DMS 273 treated with DMSO at 0.1 percent for 48 hours (cell line): ENCODE measurements at places on chromosomes 11 and 22.

GRCh38 chr11:69088676-69089146 lies 40.0 kb downstream of the TPCN2 start:
- DNase-seq = peak; percentile 6

- no peak for DNase-seq
Measured at GRCh38 chr11:74162681-74163467, 7.9 kb downstream of the C2CD3 start.

DNA sequence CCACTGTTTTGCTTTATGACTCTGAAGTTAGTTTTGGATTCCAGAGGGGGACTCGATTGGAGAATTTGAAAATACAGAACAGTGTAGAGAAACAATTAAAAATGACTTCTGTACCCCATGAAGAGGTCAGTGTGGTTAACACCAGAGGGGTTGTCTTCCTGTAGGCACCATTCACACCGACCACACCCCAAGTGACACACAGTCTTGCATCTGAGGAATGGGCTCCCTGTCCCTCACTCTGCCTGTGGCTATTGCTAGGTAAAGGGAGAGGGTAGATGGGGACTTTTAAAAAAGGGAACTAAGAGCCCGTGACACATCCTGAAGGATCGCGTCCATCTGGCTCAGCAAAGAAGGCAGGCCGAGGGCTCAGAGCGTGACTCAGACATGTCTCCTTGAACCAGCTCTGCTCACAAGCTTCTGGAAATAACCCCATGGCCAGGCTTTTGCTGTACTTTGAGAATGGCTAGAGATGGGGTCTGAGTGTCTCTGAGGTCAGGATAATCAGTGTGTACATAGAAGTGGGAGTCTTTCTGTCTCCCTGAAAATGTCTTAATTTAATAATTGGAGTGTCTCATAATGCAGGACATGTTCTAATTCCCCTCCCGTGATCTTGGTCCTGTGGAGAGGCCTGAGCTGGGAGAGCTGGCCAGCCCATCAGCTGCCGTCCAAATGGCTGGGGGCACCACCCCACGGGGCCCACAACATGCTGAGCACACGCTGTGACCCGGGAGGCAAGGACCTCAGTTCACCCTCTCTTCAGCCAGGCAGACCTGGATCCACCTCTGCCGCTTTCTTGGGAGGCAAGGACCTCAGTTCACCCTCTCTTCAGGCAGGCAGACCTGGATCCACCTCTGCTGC lies 39.3 kb downstream of the SGSM1 start:
- DNase-seq = no peak

DNA sequence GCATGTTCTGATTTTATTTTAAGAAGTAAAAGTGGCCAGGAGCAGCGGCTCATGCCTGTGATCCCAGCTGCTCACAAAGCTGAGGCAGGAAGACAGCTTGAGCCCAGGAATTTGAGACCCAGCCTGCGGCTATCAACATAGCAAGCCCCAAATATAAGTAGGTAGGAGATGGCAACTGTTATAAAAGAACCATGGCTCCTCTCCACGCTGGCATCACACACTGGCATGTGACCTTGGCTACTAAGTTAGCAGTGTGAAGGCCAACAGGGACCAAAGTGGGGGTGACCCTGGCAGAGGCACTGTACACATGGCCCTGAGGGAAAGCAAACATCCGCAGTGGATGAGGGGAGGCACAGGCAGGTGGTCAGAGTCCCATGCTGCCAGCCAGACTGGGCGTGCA lies 33.0 kb downstream of the TPST2 start:
- no peak for DNase-seq

DNA sequence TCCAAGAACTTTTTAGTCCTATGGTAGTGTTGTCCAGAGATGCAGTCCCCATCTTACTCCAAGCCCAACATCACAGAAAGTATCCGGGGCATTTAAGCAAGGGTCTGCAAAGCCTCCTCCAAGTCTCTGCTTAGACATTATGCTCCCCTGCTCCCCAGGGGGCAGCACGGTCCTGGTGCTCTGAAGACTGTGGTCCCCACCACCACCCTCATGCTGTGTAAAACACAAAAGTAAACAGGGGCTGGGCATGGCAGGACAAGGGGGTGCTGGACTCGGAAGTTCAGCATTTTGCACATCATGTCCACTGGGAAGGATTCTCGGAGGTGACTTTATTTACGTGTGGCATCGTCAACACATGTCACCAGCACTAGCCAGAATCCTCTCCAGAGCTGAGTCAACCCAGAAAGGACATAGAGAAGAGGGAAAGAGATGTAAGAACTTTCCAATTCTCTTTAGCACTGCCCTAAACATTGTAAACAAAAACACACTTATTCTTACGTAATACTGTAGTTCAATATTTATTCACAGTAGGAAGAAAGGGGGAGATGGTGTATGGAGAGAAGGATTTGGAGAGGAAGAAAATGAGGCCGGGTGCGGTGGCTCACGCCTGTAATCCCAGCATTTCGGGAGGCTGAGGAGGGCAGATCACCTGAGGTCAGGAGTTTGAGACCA lies 37.7 kb downstream of the TCIRG1 start:
- DNase-seq = no peak

- no peak for DNase-seq
Measured at GRCh38 chr22:38866399-38867123, 5.5 kb downstream of the CBX6 start.

GRCh38 chr11:47415949-47416472 lies 7.6 kb downstream of the SLC39A13 start:
- DNase-seq = peak; percentile 22

DNA sequence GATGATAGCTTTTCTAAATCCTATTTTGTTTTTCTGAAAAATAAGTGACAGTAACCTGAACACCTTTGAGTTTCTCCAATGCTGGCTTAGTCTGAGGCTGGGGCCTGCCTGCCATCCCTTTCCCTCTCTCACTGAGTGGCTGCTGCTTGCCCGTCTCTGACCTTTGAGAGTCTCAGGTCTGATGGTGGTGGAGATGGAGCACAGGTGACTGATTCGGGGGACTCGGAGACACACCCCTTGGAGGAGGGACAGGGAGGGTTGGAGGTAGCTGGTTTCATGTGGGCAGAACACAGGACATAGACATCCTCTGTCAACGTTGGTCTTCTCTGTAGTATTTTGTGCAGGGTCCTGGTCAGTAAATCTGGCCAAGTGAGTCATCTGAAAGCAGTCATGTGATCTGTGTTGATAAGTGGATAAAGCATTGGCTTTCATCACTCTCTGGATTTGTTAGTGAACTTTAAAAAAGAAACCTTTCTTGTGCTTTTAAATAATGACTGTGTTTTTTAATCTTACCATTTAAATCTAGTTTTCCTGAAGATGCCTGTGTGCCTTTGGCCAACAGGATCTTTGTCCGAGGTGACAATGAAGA lies 47.1 kb upstream of the CLDN5 start:
- no peak for DNase-seq

GRCh38 chr22:28930357-28931007 lies 47.1 kb downstream of the ZNRF3 start:
- DNase-seq = no peak

GRCh38 chr22:31603081-31603525 lies 58.9 kb downstream of the PISD start:
- DNase-seq = no peak

DNA sequence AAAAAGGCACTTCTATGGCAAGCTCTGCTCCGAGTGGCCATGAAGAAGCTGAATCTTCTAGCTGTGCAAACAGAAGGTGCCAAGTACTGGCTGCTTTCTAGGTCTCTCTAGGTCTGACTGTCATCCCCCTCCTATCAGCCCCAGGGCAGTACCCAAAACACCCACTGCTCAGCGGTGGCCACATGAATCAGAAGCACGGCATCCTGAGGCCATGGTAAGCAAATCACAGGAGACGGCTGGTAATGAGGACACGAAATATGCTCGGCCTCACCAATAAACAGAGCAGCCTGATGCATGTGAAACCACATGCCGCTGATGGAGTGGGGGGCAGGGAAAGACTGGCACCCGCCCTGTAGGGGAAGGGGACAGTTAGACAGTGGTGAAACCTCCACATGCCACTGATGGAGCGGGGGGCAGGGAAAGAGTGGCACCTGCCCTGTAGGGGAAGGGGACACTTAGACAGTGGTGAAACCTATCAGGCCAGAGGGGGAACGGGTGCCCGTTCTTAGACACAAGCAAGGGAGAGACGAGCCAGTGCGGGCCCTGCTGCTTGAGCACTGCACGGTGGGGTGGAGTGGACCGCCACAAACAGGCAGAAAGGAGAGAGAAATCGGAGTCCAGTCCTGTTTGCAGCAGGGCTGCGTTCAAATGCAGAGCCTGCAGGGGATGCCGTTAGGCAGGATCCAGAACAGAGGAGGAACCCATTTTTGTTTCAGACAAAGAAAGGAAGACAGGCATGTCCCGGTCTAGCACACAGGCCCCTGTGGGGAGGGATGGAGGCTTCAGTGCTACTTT lies 29.9 kb upstream of the MOB2 start:
- DNase-seq = no peak

DNA sequence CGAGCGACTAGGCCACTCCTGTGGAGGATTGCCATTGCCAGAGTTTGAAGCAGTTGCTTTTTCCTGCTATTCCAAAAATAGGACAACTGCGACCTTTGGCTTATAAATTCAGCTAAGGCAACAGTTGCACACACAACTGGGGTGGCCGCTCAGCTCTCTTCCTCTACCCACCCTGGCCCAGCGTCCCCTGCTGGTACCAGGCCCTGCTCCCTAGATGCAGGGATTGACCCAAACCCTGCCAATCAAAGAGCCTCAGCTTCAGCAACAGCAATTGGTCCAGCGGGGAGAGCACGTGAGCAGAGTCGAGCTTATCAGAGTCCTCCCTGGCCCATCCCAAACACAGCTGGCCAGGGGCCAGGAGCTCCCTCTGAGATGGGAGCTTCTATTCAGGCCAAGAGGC lies 22.0 kb upstream of the CABP2 start:
- no peak for DNase-seq

DNA sequence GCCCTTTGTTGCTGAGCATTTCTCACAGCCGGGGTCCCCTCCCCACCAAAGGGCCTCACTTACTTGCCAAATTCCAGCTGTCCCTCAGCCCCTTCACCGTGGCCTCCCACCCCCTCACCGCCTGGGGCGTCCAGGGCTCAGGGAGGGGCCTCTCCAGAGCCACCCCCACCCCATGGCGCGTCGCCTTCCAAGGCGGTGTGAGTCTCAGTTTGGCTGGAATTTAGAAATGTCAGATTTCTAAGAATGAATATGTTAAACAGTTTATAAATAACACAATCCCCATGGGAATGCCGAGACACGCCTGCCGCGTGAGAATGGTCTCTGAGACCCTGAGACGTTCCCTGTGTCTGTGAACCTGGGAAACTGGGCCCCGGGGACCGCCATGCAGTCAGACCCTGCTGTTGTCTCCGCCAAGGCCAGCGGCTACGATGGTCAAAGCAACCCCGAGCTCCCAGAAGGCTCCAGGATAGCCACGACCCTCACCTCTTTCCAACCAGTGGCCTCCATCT lies 28.9 kb downstream of the CELSR1 start:
- no peak for DNase-seq

- no peak for DNase-seq
Measured at GRCh38 chr11:113991170-113991569, 16.3 kb downstream of the HTR3A start.

- no peak for DNase-seq
Measured at GRCh38 chr11:69599502-69599901, 41.5 kb upstream of the CCND1 start.

DNA sequence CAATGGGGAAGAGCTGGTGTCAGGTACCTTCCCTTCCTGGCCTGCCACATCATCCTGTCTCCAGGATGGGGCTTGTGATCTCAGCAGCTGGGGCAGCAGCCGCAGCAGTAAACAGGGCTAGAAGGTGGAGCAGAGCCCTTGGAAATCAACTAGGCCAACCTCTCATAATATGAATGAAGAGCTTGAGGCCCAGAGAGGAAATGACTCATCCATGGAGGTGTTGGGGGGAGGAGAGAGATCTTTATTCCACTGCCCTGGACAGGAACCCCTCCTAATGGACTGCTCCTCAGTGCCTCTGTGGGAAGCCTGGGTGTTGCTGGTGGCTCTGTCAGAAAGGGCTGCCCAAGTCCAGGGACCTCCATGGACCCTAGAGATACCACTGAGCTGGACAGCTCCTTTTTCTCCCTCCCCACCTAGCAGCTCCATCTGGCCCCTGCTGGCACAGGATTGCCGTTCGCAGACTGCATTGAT lies 111.8 kb downstream of the OSBP2 start:
- no peak for DNase-seq

DNA sequence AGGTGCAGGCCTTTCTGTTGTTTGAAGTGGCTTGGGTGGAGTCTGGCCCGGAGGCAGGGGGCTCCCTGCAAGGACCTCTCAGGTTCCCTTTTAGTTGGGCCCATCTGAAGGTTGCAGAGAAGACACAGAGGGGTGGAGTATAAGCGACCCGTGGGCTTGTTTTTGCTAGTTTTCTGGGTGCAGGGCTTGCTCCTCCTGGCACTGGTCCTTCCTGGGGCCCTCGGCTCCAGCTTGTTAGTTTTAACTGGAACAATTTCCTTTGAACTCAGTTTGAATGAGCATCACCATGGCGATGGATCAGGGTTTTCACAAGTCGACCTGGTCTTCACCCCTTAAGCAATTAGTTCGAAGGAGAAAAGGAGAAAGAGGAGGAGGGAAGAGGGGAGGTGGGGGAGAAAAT lies 28.5 kb upstream of the OAF start:
- DNase-seq = no peak

- no peak for DNase-seq
Measured at GRCh38 chr22:49040111-49040510, 787.6 kb downstream of the BRD1 start.

DNA sequence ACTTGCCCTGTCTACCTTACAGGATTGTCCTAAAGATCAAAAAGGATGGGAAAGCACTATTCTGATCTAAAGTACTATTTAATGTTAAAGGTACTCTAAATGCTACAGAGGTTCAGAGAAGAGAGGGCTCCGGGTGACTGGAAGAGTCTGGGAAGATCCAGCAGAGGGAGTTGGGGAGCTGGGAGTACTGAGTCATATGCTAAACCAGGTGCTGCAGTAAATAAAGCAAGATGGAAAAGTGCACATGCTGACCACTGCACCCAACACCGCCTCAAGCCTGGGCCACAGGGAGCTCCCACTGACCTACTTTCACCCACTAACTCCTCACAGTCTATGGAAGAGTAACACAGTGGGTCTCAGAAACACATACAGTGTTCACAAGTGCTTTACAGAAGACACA lies 49.3 kb downstream of the WT1 start:
- peak; percentile 10 for DNase-seq

- no peak for DNase-seq
Measured at GRCh38 chr11:121318848-121319834, 26.6 kb downstream of the SC5D start.

- DNase-seq = no peak
Measured at GRCh38 chr11:86150847-86151173, 81.9 kb upstream of the PICALM start.

- DNase-seq = no peak
Measured at GRCh38 chr11:36459046-36459445, 51.0 kb downstream of the TRAF6 start.

DNA sequence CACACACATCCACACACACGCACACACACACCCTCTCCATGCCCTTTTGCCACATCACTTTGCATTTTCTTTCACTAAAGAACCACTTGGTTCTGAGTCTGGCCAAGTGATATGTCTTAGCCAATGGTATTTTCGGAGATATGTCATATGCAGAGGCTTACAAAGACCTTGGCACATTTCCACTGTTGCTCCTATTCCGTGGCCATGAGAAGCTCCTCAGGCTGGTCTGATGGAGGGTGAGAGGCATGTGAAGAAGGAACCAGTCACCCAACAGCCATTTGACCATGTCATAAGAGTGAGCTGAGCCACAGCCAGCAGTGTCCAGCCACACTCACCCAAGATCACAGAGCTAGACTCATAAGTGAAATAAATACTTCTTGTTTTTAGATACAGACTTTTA lies 212.6 kb upstream of the NAV2 start:
- DNase-seq = no peak
